ENCODE measurements at places on chromosomes 7 and 10.

DNA sequence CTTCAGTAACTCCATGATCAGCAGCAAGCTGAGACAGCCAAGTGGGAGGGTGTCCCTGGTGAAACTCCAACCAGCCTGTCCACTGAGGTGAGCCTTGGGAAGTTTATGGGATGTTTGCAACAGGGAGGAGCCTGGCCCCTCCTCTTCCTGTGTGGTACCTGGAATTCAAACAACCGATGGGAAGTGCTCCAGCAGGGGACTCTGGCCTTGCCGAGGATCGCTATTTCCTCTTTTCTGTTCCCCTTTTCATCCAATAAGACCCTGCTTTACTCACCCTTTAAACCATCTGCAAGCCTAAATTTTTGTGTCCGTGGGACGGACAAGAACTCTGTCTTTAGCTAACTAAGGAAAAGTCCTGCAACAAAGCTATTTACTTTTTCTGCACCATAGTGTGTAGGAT is 491.1 kb upstream of the ZMIZ1 start:
- DNase-seq = no peak

DNA sequence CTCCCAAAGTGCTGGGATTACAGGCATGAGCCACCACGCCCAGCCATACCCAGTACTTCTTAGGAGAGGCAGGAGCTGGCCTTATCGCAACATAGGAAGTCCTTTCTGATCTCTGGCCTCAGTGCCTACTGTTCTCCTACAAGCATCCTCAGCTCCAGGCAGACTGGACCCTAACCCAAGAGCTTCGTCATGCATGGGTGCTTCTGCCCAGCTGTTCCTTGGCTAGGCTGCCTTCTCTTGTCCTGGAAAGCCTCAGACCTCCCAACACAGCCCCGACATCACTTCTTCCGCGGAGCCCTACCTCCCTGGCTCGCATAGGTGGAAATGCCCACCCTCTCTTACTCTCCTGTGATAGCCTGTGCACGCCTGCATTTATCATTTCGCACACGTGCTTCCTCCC is 15.8 kb downstream of the BCL7B start:
- no peak for DNase-seq

DNA sequence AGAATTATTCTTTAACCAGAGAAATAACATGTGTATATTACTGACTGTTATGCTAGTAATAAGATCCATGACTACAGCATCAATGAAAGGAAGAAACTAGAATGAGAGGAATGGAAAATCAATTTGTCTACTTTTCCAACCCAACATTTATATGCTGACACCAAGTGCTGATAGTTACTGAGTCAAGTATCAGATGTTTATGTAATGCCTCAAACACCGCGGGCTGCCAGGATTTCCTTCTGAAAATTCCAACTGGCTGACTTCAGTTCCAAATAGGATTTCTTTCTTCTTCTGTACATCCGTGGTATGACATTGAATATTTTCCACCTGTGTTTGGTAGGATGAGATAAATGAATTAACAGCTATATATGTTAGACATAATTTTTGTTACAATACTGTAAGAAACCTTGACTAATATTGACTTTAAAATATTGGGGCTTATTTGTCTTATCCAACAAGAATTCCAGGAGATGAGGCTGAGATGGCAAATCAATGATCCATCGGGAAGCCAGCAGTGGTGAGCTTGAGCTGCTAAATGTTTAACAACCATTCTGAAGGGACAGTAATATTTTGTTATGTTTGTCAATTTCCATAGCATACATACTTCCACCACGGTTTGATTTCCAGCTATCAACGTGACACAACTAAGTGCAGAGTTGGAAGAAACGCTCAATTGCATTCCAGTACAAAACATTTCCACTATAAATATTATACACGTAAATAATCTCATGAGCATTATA is 435.2 kb upstream of the AUTS2 start:
- DNase-seq = no peak

- no peak for DNase-seq
Observed at GRCh38 chr7:152868122-152869040, 108.8 kb downstream of the ACTR3B start.

GRCh38 chr7:139471740-139472353 is 11.6 kb downstream of the KLRG2 start:
- DNase-seq = no peak

DNA sequence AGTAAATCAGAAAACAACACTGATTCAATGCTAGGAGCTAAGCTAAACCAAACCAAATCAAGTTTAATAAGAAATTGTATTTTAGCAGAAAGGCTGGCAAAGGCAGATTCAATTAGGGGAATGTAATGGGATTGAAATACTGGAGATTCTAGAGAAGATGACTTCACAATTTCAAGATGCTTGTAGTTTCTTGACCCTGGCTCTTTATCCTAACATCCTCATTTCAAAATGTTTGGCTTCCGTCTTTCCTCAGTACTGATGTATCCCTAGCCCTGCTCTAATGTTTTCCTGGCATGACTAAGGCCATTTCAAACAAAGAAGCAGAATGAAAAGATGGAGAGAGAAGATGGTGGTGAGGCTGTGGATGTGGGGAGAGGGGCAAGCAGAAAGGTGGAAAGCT is 2.7 kb upstream of the JCAD start:
- no peak for DNase-seq

GRCh38 chr10:35339942-35340341 is 3.6 kb downstream of the CCNY start:
- no peak for DNase-seq

DNA sequence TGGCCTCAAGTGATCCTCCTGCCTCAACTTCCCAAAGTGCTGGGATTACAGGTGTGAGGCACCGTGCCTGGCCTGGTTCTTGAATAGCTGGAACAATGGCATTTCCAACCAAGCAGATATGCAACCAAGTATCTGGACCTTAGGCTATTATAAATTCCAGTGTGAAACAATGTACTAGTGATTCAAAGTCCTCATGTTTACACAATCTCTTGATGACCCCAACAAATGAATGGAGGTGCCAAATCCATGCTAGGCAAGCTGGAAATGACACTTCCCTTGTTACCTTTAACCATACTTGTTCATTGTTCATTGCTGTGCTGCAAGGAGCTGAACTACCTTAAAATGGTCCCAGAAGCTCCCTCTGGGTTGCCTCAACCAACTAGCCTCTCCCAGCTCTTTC is 282.2 kb upstream of the KLF14 start:
- no peak for DNase-seq

DNA sequence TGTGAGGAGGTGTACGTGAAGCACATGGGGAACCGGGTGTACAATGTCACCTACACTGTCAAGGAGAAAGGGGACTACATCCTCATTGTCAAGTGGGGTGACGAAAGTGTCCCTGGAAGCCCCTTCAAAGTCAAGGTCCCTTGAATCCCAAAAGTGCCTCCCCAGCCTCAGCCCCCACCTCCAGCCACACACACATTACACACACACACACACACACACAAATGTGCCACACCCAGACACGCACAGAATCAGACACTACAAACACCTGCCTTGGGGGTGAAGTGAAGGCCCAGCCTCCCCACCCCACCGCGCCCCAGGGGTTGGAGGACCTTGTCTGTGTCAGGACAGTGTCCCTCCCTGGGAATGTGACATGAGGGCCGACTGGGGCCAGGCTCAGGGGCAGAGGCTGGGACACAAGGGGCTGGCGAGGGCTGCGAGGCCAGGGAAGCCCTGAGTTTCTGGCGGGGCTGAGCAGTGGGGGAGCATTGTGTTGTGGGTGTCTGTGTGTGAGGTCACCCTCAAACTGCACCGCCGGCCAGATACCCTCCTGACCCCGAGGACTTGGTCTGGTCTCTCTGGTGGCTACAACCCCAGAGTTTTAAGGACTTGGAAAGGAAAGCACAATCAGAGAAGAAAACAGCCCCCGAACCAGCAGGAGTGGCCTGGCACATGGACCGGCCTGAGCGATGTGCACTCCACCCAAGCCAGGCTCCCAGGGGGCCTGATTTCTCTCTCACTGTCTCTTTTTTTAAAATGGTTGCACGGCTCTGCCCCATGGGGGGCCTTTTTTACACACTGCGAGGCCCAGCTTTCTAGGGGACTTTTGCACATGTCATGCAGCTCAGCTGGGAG is 4.0 kb upstream of the ATP6V1F start:
- DNase-seq = no peak

GRCh38 chr10:29736366-29737073 is 101.7 kb upstream of the SVIL start:
- peak; percentile 23 for DNase-seq

DNA sequence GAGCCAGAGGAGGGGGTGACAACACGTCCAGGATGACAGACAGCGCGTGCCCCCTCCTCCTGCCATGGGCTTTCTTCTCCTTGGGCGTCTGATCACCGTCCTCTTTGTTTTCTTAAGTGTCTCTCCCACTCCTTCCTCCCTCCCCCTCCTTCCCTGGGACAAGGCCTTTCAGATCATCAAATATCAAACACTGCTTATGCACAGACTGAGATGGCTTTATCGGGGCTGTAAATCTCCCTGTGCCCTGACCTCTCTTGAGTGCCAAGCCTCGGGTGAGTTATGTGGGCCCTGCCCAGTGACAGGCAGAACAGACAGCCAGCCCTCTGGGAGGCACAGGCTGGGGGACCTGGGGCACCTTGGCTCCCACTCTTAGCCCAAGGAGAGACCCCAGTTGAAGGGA is 116.4 kb downstream of the C10orf105 start:
- DNase-seq = no peak

- peak; percentile 5 for DNase-seq
Observed at GRCh38 chr10:80945264-80945880, 407.7 kb downstream of the SH2D4B start.

GRCh38 chr7:134174795-134175261 is 47.7 kb downstream of the LRGUK start:
- DNase-seq = no peak

DNA sequence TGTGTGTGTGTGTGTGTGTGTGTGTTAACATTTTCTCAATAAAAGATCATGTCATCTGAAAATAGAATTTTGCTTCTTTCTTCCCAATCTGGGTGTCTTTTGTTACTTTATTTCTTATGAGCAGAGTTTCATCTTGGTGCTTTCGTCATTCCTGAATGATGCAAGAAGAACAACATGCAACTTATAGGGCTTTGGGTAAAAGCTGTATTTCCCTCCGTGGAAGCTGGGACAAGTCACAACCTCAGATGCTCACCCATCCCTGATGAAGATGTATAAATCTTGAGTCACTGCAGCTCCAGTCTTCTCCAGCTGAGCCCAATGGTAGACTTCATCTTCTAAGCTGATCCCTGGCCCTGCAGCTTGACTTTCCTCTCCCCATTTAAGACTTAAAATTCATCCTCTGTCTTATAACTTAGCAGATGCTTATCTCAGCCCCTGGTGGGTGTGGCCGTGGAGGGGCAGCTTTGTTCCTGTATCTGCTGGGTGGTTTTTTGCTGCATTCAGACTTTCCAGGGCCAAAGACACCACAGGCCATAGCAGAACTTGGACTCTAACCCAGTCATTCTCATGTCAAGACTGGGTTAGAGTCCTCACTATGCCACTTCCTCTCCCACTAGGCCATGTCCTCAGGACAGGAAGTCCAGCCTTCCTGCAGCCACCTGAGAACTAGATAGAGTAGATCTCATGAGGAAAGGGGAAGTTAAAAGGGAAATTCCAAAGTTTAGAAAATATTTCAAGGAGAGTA is 356.4 kb downstream of the TNS3 start:
- no peak for DNase-seq

GRCh38 chr10:8499752-8500390 is 445.4 kb downstream of the GATA3 start:
- DNase-seq = no peak

DNA sequence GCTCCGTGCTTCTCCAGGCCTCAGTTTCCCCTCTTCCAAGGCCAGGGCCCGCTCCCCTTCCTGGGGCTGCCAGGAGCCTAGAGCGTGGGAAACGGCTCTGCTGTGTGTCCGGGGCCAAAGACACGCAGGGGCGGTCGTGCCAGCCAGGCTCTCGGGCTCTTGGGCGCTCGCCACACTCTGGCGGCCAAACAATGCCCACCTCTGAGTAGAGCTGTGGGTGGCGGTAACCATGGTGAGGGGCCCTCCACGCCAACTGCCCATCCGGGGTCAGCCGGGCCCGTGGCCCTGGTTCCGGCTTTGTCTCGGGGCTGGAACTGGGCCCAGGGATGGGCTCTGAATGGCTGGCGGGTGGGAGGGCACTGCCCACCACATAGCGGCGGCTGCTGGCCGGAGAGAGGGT is 16.0 kb downstream of the GRIFIN start:
- DNase-seq = peak; percentile 84

DNA sequence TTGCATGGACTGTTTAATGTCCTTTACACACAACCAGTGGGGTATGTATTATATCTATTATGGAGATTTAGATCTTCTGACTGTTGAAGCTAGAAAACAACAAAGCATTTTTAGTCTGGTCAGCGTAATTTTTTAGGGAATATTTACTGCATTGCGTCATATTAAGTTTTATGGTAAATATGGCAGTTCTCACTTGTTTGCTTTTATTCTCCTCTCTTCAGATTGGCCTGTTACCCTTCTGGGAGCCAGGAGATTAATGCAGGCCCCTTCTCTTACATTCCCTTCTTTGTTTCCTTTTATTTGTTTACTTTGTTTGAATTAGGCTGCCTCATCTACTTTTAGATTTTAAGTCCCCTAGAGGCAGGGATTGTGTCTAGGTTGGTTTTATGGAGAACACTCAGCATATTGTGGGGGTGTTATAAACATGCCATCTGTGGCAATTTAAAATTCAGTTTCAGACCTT is 13.8 kb downstream of the UBE2D1 start:
- no peak for DNase-seq

GRCh38 chr7:1149351-1149794 is 10.6 kb downstream of the ZFAND2A start:
- DNase-seq = no peak

- no peak for DNase-seq
Observed at GRCh38 chr10:107444443-107444842, 279.9 kb upstream of the SORCS1 start.

DNA sequence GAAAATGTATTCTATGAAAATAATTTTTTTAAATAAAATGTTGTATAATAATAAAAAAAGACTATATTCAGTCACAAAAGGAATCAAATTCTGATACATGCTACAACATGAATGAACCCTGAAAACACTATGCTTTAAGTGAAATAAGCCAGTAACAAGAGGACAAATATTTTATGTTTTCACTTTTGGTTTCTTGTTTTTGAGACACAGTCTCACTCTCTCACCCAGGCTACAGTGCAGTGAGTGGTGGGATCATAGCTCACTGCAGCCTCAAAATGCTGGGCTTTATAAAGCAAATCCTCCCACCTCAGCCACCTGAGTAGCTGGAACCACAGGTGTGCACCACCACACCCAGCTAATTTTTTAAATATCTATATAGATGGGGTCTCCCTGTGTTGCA is 64.2 kb downstream of the CNOT4 start:
- DNase-seq = no peak

Data from hypothalamus (tissue), 51 donors.